Posterior vena cava (tissue), 2 donors: ENCODE measurements at places on chromosomes 13 and 19. TPM values are rescaled to one million over a fixed set of nuclear protein-coding genes. Genes with fewer than 3 reads are reported as not detected.
A peak's percentile ranks its signal among the peaks of the same experiment; 100 is the strongest.

- no peak for DNase-seq
These were observed 197.1 kb downstream of the NDFIP2 start for GRCh38 chr13:79678100-79678499.

DNA sequence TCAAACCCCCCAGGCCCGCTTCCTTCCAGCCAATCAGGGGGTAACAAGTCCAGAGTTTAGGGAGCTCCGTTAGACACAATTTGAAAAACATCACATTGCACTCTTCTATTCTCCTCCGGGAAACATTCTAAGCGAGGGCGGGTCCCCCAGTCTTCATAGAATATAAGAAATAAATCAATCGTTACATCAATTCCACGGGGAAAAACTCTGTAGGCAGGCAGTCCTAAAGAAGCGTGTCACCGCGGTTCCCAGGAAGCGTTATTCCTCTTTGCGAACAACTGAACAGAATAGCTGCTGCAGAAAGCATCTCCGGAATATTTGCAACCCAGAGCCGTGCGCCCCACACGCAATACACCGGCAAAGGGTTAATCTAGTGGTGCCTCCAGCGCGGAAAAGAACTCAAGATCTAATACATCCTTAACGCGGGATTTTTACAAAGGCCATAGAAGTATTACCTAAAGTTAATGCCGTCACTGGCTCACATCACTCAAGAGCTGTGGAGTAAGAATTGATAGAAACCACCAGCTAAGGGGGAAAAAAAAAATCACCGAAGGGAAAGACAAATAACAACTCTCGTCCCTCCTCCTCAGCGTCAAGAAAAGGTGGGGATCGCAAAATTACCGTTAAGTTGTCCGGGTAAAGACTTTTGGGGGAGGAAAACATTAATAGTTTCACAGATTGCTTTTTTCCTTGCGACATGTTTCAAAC is 65.1 kb downstream of the KCNRG start:
- peak; percentile 56 for DNase-seq

- DNase-seq = no peak
These were observed 39.5 kb upstream of the CNMD start for GRCh38 chr13:52779103-52779502.

The TMEM59L gene
- 2.8 TPM for total RNA-seq

The SLITRK1 gene
- total RNA-seq = not detected
